ENCODE measurements at places on chromosomes 6 and 20.

DNA sequence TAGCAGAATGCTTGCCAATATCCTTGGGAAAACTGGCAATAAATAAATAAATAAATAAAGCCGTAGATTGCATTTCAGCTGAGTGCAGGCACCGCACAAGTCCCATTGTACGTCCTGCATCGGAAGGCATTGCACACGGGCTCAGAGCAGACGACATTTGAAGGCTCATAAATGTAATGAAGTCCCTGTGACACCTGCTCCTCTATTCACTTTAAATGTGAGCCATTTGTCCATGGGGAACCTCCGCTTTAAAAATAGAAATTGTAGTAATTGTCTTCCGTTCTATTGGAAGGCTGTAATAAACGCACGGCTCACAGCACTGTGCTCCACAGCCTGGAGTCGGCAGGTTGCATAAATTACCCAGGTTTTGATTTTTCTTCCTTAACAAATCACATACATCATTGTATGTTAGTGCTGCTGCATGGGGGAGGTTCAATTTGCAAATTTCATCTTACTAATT, 32.6 kb downstream of the MYT1 start:
- DNase-seq: no peak

- no peak for DNase-seq
Measured at GRCh38 chr6:146916435-146917025, 287.7 kb upstream of the STXBP5 start.

- DNase-seq: no peak
Measured at GRCh38 chr6:11263291-11263775, 30.9 kb upstream of the NEDD9 start.

- DNase-seq: no peak
Measured at GRCh38 chr20:59365611-59366285, 65.3 kb downstream of the EDN3 start.

DNA sequence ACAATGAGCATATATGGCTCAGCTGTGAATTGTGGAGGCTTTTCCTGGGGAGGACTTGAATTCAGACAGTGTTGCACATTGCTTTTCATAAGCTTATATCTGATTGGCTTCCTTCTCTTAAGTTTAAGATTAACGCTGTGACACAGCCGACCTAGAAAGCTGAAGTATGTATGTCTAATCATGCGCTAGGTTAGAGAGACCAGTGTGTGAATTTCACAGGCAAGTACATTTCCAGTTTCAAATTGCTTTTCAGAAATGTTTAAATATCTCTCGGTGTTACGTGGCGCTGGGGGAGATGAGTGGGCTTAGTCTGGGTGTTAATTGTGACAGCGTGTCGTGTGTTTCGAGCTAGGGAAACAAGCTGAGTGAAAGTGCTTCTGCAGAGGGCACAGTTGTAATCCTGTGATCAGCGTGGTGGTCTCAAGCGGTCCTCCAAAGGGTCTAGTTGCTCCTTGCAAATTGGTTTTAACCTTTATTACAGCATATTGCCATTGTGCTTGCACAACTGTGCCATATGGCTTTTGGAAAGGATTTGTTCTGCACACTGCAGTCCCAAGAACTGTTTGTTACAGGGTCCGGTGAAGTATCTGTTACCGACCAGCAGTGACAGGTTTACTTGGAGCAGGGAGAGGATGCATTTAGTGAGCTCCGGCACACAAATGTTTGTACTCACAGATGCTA, 166.6 kb downstream of the SASH1 start:
- DNase-seq: no peak

DNA sequence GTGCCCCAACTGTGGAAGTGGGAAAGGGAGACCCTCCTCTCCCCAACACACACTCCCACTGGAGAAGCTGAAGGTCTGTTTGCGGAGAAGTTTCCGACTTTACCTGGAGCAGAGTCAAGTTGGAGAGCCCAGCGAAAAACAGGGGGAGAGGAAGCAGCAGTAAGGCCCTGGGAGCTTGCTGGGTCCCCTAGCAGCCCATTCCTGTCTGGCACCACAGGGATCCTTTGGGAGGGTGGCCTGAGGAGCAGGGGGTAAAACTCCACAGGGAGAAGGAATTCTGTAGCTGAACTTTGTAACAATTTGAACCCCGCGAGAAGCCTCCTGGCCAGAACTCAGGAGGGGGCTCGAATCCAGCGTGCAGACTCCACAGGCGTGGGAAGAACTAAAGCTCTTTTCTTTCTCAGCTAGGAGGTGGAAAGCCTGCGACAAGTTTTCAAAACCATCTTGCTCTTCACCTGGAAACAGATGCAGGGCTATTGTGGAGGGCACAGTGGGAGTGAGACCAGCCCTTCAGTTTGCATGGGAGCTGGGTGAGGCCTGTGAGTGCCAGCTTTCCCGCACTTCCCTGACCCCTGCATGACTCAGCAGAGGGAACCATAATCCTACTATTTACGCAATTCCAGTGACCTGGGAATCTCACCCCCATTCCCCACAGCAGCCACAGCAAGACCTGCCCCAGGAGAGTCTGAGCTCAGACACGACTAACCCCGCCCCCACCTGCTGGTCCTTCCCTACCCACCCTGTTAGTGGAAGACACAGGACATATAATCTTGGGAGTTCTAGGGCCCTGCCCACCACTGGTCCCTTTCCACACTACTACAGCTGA, 25.8 kb downstream of the SERPINB9 start:
- DNase-seq: no peak

GRCh38 chr6:6191476-6191875, 129.0 kb downstream of the F13A1 start:
- DNase-seq: no peak

GRCh38 chr6:156167016-156167624, 610.1 kb upstream of the ARID1B start:
- DNase-seq: no peak

DNA sequence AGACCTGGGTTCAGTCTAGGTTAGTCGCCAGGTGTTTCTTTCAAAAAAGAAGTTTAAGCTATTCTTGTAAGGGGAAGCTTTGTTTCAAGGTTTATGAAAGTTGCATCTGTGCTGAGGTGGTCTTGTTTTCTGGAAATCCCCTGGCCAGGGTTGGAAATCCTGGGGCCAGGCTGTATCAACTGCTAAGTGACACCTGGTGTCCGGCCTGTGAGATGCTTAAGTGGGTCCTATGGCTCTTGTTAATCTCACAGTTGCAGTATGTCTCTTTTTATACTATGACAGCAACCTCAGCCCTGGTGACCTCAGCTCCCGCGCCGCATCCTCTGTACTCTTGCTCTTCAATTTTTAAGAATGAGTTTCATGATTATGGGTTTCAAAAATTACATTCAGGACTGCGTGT, 72.0 kb downstream of the CHMP4B start:
- no peak for DNase-seq

Data from activated T-cell treated with anti-CD3 and anti-CD28 coated beads for 48 hours (primary cell).